ENCODE measurements at places on chromosomes 3 and 15.
A peak's percentile ranks its signal among the peaks of the same experiment; 100 is the strongest.

DNA sequence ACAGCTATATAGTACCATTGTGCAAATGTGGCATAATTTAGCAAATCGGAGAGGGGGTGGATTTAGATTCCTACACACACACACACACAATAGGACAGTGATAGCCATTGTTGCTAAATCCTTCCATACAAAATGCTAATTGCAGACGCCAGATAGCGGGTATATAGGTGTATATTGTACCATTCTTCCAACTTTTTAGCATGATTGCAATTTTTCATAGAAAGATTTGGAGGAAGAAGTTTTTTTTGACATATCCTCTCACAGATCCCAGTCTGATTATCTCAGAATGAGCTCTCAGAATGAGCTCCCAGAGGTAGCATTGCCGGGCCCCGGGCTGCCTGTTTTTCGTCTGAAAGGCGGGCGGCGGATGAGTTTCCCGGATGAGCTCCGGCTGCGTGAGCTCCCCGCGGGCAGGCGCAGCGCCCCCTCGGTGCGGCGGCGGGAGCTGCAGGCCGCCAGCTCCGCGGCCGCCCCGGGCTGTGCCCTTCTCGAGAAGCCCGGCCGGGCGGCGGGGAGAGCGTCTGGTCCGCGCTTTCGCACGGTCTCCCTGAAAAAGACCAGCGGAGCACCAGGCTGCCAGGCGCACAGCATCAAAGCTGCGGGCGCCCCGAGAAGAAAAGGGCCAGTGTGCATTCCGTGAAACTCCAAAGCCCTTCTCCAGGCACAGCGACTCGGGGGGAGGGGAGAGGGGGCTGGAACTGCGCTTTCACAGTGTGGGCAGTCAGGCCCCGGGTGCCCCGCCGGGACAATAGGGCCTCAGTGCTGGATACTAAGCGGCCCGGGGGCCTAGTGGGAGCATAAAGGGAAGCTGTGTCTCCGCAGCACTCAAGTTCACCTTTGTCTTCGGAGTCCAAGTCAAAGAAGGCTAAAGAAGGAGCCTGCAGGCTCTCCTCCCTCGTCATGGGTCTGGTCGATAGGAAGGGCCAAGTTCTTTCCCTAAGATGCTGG, 12.0 kb upstream of the SHC4 start:
- DNase-seq = peak; percentile 53

DNA sequence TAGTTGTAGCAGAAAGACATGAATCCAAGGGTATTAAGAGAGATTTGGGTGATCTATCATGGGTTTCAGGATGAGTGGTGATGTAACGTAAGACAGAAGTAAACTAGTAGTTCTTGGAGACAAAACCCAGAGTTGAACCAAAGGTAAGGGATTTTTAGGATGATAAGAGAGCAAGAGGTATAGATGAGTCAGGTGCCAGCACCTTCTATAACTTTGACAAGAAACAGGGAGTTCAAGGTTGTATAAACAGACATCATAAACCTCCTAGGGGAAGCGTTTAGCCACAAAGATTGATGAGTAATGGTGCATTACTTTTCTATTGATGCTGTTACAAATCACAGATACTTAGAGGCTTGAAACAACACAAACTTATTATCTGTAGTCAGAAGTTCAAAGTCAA, 447.3 kb upstream of the ARHGEF26 start:
- no peak for DNase-seq

DNA sequence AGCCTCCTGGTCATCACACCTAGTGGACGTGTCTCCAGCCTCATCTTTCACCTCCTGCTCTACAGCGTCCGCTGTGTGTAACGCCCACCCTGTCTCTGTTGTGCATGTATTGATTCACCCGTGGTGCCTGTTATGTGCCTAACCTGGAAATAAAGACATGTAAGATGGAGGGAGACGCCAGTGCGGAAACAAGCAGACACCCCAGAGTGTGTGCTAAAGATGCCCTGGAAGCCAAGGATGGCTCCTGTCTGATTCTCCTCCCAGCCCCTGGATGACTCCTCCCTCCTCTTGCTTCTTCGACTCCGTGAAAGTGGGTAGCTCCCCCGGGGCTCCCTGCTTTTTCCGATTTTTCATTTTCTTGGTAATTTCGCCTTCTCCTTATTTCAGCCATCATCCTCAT, 241.8 kb downstream of the ADAMTS17 start:
- no peak for DNase-seq

- no peak for DNase-seq
Measured at GRCh38 chr3:25455441-25456132, 27.5 kb downstream of the RARB start.

DNA sequence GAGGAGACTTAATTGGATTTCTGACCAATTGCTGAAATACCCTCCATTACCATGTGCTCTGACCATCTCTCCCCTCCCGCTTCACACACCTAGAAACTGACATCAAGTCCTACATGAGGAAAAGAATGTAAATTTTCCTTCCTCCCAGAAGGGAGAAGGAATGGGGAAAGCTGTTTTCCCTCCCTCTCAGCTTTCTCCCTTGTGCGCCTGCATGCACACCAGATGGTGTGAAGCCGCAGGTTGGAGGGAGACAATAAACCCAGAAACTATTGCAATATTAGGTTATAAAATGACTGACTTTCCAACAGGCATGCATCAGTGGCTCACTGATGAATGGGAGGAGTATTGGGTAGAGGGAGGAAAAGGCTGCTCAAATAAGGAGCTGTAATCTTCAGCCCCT, 50.9 kb downstream of the MB21D2 start:
- no peak for DNase-seq

DNA sequence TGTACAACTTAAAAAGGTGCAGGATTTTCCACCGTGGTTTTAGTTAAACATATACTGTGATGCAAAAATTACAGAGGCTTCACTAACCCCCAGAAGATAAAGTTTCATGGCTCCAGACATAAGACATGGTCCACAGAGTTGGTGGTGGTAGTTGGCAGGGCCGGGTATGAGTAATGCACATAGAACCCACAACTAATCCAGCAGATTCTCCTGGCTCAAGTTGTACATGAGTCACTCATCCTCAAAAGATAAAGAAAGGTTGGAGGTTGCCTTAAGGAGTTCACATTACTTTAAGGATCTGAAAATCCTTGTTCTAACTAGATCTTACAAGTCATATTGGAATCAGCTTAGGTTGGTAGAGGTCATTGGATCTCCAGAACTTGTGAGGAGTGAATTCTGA, 98.3 kb upstream of the ZBTB20 start:
- no peak for DNase-seq

DNA sequence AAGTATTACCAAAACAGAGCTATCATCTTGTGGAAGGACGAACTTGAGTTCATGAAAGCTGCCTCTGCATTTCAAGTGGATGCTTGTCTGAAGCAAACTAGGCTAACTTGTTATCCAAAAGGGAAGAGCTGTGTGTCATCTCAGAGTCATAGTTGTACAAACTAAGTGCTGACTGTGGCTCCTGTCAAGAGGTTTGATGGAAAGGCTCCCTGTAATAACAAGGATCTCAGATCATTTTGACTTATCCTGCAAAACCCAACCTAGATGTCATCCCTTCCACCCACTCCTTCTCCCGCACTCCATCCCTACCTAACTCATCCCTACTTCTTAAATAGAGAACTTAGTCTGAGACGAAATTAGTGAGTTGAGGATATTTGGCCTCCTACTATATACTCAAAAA, 110.8 kb downstream of the NR2E3 start:
- DNase-seq = no peak

GRCh38 chr3:55006244-55006676, 78.4 kb upstream of the LRTM1 start:
- no peak for DNase-seq

GRCh38 chr3:73056014-73056844, 5.2 kb upstream of the EBLN2 start:
- DNase-seq = no peak

- no peak for DNase-seq
Measured at GRCh38 chr15:79659691-79660090, 227.6 kb downstream of the MINAR1 start.

- no peak for DNase-seq
Measured at GRCh38 chr3:169509359-169509758, 154.2 kb downstream of the MECOM start.

DNA sequence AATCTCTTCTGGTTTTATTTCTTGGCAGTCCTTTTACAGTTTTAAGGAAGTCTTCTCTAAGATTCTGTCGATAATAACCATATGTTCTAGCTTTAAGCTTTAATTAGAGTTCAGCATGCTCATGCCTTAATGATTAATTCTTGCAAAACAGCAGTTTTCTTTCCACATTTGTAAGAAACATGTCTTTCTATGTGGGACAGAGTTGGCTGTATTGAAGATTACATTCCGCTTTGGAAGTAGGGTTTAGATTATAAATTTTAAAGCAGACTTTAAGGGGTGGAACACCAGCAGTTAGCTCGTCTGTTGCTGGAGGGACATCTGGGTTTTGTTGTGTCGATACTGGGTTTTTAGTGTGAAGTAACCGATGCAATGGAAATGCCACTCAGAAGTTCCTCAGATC, 35.3 kb downstream of the SQOR start:
- no peak for DNase-seq

DNA sequence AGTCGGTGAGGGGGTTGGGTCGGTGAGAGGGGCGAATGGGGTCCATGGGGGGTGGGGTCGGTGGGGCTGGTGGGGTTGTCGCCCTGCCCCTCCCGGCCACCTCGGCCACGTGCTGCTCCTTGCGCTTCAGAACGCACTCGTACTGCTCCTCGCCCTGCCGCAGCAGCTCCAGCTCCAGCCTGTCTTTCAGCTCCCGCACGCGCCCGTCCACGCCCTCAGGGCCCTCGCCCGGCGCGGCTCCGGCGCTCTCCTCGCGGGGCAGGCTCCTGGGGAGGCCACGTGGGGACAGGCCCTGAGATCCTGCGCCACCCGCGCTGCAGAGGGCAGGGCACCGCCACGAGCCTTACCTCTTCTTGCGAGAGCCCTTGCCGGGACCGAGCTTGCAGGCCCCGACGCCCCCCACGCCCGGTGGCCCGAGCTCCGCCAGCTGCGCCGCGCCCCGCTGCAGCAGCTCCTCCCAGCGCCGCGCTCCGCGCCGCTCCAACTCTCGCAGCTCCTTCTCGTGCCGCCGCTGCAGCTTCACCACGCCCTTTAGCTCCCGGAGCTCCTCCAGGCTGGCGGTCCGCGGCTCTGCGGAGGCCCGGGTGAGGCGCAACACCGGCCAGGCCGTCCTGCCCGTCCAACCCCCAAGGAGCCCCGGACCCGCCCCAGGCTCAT, 8.2 kb upstream of the ANKRD63 start:
- DNase-seq = no peak

DNA sequence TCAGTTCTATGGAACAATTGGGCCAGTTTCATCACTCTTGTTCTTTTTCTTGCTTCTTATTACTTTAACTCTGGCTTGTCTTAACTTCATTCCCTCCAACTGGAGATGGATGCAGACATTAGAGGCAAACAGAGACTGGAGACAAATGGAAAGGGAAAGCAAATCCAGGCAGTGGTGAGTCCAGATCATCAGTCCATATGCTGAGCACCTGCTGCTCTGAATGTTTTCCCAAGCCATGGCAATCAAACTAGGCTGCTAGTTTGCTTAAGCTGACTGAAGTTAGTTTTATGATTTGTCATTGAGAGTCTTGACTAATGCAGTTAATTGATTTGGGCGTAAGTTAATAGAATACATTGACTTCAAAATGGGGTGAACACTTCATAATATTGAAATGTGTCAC, 41.0 kb upstream of the TBC1D5 start:
- no peak for DNase-seq

DNA sequence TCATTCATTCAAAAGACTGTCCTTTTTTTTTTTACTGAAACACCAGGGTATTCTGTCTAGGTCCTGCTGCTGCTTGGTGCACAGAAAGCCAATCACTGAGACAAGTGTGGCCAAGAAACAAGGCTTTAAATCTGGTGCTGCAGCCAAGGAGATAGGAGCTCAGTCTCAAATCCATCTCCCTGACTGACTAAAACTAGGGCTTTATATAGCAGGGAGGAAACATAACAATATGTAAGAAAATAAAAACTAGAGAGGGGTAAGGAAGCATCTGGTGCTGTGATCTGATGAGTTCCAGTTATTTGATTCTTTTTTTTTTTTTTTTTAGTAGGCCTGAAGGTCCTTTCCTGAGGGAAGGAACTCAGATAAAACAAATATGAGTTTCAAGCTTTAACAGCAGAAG, 139.8 kb downstream of the ATG7 start:
- no peak for DNase-seq

DNA sequence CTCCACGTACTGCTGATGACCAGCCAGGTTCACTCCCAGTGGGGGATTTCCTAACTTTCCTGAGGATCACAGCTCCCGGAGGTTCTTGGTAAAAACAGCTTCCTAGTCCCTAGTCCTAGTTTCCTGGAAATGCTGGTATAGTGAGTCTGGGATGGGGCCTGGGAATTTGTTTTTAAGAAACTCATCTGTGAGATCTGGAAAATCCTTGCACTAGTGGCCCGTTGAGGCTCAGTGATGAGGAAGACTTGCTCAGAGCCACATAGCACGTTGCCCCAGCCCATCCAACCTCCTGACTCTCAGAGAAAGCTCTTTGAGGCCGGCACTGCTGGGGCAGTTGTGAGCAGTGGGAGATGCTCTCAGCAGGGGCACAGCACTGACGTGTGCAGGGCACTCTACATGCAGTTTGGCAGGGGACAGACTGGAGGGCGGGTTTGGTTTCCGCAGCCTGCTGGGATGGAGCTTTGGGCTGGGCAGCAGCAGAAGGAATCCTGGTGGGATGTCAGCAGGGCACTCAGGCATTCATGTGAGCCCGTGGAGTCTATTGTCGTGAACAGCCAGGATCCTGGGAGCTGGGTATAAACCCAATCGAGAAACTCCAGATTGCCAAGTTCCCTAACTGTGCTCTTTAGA, 31.6 kb downstream of the SAXO2 start:
- no peak for DNase-seq

DNA sequence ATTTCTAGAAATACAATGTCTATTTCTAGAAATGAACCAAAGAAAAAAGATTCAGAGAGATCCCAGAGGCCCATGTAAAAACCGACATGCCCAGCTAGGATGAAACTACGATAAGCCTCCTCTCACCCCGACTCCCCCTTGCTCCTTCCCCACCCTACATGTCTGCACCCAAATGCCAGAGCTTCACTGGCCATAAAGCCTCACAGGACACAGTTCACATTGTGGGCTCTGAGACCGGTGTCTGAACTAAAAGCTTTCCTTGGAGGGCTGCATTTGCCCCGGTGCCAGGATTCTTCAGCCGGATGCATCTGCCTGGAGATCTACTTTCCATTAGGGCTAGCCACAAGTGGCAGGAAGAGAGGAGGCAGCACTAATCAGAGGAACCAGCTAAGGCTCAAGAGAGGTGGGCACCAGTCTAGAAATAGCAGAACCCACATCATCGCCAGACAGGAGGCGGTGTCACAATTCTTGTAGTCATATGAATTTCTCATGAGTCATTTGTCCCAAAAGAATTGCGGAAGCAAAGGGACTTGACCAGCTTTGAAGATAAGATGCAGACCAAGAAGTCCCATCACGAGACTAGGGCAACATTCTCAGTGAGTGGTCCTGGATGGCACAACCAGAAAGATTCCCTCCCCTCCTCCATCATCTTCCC, 353.6 kb downstream of the NTRK3 start:
- DNase-seq = no peak
